Activated CD4-positive, alpha-beta T cell treated with anti-CD3 and anti-CD28 coated beads for 36 hours (primary cell): ENCODE measurements at places on chromosomes 2 and 18. TPM values are rescaled to one million over a fixed set of nuclear protein-coding genes. Genes with fewer than 3 reads are reported as not detected.

DNA sequence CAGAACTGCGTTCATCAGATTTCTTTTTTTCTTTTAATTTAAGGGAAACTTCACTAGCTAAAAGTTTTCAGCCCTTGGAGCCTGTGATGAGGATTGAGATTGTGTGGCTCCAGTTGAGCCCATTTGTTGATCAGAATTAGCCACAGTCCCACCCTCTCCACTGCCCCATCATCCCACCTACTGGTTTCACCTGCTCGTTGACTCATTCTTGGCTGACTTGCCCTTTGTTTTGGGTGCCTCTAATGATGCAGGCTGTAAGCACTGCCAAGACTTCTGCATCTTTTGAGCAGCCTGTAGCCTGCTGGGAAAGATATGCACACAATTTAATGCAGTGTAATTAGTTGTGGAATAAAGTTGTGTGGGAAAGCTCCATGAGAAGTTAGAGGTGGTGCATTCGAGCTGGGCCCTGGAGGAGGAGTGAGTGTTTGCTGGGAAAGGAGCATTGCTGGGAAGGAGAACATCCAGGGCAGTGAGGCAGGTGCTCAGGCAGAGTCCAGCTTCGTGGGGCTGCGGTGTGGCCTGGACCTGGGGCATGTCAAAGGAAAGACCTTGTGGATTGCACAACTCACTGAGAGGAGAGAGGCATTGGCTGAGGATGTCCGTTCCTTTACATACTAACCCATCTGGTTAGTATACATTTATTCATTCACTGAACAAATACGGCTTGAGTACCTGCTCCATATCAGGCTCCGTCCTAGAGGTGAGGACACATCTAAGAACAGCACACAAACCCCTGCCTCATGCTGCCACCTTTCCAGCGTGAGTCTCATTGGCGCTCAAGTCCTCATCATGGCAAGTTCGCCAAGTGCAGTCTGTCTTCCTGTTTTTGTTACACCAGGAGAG is 18.2 kb downstream of the ASPRV1 start:
- H3K4me3 ChIP-seq: no peak overlapping the region
- DNase-seq: no peak
- H3K36me3 ChIP-seq: peaks cover 28% of the 10 kb centered on the region
- H3K27me3 ChIP-seq: no peaks in the 10 kb centered on the region
- H3K27ac ChIP-seq: peak overlapping the region; percentile 34

- H3K4me1 ChIP-seq: peaks cover 62% of the 10 kb centered on the region
- H3K27me3 ChIP-seq: peaks cover 3% of the 10 kb centered on the region
- H3K27ac ChIP-seq: peak overlapping the region; percentile 9
- H3K4me3 ChIP-seq: no peak overlapping the region
Observed at GRCh38 chr2:100068395-100068794, 74.0 kb downstream of the AFF3 start.

The ATP6V1C2 gene
- not detected for total RNA-seq

The CELF4 gene
- total RNA-seq: not detected

The PKDCC gene
- total RNA-seq: not detected

The GLI2 gene
- total RNA-seq: not detected

DNA sequence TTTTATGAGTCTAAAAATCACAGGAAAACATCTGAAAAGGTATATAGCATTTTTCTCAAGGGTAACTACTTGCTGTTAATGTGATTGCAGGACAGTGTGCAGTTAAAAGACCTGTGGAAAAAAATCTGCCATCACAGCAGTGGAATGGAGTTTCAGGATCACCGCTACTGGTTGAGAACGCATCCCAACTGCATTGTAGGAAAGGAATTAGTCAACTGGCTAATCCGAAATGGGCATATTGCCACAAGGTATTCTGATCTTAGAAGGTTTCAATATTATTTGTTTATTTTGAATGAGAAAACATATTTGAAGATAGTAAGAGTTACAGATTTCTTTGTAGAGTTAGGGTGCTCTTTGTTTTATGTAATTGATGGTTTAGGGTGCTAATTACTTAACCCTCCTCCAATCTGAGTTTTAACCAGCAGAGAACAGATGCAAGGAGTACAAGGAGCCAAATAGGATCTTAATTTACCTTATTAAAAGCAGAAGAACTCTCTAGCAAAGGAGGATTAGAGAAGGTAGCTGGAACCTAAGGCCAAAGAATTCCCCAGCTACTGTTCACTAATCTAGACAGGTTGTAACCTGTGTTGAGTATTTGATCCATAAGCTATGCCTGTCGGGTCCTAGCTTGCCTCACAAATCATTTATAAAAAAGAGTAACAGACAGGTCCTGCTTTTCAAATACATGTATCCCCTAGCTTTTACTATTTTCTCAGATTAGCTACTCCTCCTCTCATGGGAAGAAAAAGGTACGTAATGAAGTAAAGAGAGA is 35.0 kb downstream of the PIKFYVE start:
- H3K4me3 ChIP-seq: no peak overlapping the region
- H3K27me3 ChIP-seq: no peaks in the 10 kb centered on the region
- H3K4me1 ChIP-seq: peaks cover 3% of the 10 kb centered on the region

The SERPINB4 gene
- total RNA-seq: not detected

- H3K27me3 ChIP-seq: peaks cover 2% of the 10 kb centered on the region
- no peak for DNase-seq
- H3K36me3 ChIP-seq: no peaks in the 10 kb centered on the region
- H3K27ac ChIP-seq: no peak overlapping the region
- no peaks in the 10 kb centered on the region for H3K4me1 ChIP-seq
Observed at GRCh38 chr2:214533541-214533940, 122.7 kb downstream of the VWC2L start.

DNA sequence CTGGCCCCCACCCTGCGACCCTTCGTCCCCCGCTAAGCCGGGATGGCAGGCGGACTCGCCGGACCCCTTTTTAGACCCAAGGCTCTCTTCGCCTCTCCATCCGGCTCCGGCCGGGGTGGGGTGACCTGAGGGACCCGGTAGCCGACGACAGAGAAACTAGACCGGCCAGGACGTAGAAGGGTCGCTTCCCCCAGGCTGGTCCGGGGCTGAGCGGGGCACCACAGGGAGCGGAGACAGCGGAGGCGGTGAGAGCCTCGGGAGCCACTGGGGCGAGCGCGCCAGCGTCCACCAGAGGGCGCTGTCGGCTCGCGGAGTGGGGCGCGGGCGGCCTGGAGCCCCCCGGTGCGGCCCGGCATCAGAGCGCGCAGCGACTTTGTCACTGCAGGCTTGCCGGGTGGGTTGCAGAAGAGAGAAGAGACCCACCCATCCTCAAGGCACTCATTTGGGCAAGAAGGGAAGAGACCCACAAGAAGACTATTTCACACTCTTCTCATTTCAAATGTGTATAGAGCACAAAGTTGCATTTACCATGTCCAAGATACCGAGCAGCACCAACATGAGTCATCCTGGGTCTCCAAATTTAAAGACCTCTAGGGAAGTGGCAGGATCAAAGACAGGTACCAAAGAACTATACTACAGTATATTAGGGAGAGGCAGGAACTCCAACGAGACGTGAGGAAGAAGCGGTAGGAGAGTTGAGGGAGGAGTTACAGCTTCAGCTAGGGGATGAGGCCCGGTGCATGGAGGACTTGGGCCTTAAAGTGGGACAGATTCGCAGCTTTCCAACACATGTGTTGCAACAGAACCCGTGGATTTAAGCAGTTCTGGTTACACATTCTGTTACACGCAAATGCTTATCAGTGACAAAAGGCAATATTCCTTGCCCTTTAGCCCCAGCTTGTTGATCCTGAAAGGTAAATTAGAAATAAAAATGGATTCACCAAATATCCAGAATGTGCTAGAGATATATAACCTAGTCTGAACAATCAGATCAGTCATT is 7.6 kb upstream of the PRKCE start:
- peak; percentile 84 for DNase-seq
- H3K27ac ChIP-seq: no peak overlapping the region
- H3K36me3 ChIP-seq: no peaks in the 10 kb centered on the region
- H3K27me3 ChIP-seq: peaks cover 20% of the 10 kb centered on the region
- H3K4me1 ChIP-seq: peaks cover 3% of the 10 kb centered on the region
- peak overlapping the region; percentile 32 for H3K4me3 ChIP-seq

The SPP2 gene
- not detected for total RNA-seq

The HJURP gene
- total RNA-seq: 94.6 TPM

The DLGAP1 gene
- total RNA-seq: not detected

The ACSL3 gene
- 46.2 TPM for total RNA-seq

The RGPD3 gene
- total RNA-seq: 0.14 TPM

DNA sequence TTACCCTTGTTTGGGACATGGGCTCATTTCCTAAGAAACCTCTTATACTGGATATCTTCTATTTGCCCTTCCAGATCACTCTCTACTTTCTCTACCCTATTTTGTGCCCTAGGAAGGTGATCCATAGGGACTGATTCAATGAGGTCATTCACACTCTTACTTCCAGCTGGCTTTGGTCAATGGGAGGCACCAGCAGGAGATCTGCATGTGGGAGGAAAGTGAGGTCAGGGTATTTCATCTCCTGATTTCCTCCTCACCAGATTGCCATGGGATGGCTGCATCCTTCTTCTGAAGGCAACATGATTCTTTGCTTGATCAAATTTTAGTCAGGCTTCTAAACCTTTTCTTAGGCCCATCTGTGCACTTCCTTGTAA is 15.2 kb downstream of the M1AP start:
- H3K4me1 ChIP-seq: no peaks in the 10 kb centered on the region
- no peak overlapping the region for H3K4me3 ChIP-seq
- peaks cover 2% of the 10 kb centered on the region for H3K27me3 ChIP-seq
- no peak for DNase-seq
- no peaks in the 10 kb centered on the region for H3K36me3 ChIP-seq

DNA sequence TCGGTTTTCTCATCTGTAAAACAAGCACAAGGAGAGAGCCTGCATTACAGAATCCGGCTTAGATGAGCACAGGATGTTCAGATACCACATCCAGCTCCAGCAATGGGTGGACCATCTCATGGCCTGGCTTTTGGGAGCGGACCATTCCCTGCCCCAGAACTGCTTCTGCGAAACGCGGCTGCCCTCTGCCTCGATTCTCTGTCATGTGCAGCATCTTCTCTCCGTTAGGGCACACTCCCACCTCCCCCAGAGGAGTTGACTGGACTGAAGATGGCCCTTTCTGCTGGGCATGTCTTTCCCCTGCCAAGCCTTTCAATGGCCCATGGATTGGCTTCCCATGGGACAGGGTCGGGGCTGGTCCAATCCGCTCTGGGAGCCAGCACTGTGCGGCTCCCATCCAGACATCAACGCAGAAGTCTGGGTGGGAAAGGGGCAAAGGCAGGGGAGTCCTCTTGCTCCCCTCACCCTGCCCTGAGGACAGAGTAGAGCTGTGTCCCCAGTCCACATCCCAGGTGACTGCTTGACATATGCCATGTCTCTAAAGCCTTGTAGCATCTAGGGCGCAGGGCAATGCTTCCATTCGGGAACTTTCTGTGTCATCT is 14.3 kb upstream of the FAHD2A start:
- no peak for DNase-seq
- peaks cover 2% of the 10 kb centered on the region for H3K27me3 ChIP-seq
- no peaks in the 10 kb centered on the region for H3K4me1 ChIP-seq
- no peak overlapping the region for H3K4me3 ChIP-seq
- H3K36me3 ChIP-seq: no peaks in the 10 kb centered on the region

DNA sequence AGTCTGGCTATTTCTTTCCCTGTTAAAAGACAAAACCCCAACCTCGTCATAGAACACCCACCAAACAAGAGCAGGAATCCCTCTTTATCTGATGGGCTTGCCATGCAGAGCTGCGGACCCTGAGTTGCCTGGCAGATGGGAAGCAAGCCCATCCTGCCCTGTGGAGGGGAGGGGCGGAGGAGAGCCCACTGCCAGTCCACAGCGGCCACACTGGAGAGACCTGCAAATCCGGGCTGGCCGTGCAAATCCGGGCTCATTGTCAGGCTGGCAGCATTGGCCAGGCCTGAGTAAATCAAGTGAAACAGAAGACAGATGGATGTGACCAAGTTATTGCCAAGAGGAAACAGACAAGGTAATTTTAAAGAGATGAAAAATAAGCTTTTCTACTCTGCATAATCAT is 22.0 kb downstream of the MYL12B start:
- H3K27ac ChIP-seq: no peak overlapping the region
- H3K27me3 ChIP-seq: no peaks in the 10 kb centered on the region
- H3K4me1 ChIP-seq: peaks cover 4% of the 10 kb centered on the region

DNA sequence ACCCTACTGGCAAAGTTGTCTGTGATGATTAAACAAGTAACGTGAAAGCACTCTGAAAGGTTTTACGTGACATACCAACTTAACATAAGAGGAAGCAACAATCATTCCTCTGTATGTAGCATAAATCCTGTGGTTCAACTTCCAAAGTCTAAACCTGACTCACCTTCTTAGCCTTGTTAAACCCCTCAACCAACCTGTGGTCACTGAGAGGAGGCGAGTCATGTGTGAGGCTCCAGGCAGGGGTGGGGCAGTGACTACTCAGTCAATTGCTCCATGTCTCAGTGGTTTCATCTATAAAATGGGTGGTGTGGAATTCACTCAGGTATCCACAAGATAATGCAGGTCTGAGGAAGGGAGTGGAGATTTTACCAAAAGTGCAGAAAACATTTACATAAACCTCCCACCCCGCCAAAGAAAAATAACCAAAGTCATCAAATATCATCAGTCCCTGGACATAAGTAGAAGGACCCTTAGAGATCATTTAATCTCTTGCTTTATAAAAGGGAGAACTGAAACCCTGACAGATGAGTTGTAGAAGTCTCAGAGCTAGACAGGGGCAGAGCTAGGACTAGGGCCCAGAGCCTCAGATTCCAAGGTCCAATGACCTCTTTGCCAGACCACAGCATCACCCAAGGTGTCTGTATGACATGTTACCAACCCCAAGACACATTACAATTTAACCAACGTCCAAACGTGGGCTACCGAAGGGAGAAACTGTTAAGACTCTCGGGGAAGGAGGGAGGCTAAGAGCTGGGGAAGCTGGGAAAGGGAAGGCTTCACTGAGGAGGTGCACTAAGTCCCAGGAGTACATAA is 3.7 kb upstream of the PCBP1 start:
- H3K4me3 ChIP-seq: peak overlapping the region; percentile 43
- peak overlapping the region; percentile 89 for H3K27ac ChIP-seq
- peaks cover 61% of the 10 kb centered on the region for H3K36me3 ChIP-seq
- no peaks in the 10 kb centered on the region for H3K27me3 ChIP-seq
- peak; percentile 81 for DNase-seq

- H3K4me3 ChIP-seq: no peak overlapping the region
- H3K27ac ChIP-seq: no peak overlapping the region
- DNase-seq: no peak
- H3K36me3 ChIP-seq: no peaks in the 10 kb centered on the region
Observed at GRCh38 chr18:61080954-61081528, 252.2 kb upstream of the CDH20 start.

The ZSWIM2 gene
- not detected for total RNA-seq

The KCNJ13 gene
- not detected for total RNA-seq

The PSMA8 gene
- total RNA-seq: 1.4 TPM

- H3K4me1 ChIP-seq: no peaks in the 10 kb centered on the region
- DNase-seq: no peak
- H3K36me3 ChIP-seq: no peaks in the 10 kb centered on the region
- no peak overlapping the region for H3K27ac ChIP-seq
- H3K4me3 ChIP-seq: no peak overlapping the region
Observed at GRCh38 chr18:78519394-78520062, 460.1 kb upstream of the SALL3 start.

DNA sequence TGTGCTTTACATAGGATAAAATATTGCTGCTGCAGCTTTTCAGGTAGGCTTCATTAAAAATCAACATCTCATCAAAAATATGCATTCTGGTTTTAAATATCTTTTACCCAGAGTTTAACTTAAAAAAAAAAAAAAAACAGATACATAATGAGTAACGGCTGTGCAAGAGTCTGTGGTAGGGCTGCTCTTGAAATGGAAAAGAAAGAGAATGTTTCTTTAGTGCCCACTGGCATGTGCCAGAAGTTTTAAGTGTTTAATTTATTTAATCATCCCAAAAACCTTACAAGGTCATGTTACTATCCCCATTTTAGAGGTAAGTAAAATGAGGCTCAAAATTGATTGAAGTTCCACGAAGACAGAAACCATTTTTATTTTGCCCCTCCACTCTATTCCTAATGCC is 92.1 kb downstream of the SLC8A1 start:
- peaks cover 3% of the 10 kb centered on the region for H3K27me3 ChIP-seq
- peaks cover 5% of the 10 kb centered on the region for H3K4me1 ChIP-seq
- DNase-seq: no peak
- no peak overlapping the region for H3K4me3 ChIP-seq
